ENCODE measurements at places on chromosomes 1 and 21.

DNA sequence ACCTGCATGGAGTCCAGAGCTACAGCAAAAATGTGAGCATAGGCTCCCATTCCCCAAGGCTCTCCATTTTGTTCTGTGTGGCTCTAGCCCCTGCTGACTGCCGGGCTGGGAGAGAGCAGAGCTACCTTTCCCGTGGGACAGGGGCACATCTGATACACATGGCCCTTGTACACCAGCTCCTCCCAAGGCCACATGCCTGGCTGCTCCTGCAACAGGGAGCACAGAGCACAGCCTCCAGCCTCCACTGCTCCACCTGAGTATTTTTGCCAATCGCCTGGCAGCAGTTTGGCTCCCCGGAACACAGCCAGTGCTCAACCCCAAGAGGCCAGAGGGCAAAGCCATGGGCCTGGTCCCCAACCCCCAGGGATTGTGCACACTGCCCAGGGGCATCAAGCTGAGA lies 146.5 kb downstream of the CHD1L start:
- no peak for DNase-seq

DNA sequence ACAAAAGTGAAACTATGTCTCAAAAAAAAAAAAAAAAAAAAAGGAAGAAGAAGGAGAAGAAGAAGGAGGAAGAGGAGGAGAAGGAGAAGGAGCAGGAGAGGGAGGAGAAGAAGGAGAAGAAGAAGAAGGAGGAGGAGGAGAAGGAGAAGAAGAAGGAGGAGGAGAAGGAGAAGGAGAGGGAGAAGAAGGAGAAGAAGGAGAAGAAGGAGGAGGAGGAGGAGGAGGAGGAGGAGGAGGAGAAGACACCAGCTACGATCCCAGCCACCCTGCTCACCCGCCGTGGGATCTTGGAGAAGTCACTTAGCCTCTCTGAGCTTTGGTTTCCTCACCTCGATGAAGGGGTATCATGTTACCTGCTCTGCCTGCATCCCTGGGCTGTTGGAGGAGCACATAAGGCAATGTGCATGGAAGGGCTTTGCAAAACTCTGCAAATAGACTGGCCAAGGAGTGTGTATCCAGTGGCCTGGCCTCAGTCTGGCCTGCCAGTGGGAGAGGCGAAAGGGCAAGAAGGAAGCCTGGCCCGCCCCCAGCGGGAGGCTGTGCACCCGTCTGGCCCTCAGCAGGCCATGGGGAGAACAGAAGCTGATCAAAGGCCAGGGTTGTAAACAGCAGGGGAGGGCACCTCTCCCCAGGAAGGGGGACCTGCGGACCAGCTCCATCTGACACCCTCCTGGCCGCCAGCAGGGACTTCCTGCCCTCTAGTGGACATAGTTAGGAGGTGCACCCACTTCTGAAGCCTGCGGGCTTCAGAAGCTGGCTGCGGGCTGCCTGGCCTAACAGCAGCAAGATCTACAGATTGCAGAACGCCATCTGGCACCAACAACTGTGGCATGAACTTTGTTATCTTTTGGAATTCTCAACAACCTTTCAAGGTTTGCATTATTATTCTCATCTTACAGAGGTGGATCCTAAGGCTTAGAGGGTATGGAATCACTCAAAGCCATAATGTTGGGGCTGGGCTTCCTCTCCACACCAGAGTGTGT lies 19.2 kb upstream of the CDK18 start:
- DNase-seq = peak; percentile 41

DNA sequence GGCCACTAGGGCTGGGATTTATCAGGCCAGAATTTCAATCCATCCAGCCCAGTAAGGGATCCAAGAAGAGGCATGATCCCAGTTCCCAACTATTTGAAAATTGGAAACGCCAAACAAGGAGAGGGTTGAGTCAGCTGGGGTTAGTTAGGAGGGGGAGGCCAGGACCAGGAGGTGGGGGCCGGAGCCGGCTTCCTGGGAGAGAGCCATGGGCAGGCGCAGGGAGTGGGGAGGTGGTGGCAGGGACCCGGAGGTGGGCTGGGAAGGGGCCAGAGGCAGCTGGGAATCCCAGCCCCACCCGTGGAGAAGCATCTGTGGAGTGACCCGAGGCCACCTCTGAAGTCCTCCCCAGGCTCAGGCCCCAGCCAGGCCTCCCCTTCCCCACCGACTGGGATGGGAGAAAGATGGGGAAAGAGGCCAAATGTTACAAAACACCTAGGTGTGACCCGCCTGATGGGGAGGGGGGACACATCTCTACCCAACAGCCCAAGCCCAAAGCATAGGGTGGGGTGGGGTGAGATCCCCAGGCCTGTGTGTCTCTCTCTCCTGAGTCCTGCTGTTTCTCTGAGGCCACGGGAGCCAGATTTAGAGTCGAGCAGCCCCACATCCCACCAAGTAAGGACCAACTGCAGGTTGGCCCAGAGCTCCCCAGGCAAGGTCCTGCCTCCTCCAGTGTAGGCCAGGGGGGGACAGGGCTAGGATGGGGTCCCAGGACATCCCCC lies 10.1 kb downstream of the HSPG2 start:
- DNase-seq = no peak

DNA sequence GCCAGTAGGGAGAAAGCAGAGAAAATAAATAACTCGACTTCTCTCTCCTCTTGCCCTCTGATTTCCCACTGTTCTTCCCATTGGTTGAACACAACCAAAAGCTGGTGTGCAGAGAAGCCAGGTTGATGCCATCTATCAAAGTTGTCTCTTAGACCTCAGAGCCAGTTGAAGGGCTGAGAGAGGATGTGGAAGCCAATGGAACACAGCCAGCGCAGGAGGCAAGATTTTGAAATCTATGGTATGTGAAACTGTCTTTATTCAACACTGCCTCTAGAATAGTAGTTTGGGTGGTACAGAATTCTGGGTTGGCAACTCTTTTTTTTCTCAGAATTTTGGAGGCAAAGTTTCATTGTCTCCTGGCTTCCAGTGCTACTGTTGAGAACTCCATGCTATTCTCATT lies 11.3 kb upstream of the SMAP2 start:
- no peak for DNase-seq

DNA sequence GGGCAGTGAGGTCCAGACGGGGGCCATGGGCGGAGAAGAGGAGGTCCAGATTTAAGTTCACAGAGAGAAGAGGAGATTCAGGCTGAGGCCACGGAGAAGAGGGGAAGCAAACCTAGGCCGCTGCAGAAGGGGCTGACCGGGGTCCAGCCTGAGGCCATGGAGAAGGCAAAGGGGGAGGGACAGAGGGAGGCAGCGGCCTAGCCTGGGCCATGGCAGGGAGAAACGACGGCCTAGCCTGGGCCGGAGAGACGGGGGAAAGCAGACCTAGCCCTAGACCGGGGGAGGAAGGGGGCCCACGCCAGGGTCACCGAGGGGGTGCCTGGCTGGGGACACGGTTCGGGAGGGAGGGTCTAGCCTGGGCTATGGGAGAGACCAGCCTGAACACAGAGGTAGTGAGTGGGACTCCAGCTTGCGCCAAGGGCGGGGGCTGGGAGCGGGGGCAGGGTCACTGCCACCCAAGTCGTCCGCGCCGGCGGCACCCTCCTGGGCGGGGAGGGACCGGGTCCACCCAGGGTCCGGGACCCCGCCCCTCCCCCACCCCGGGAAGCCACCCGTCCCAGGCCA lies 459 bp downstream of the CAPZB start:
- no peak for DNase-seq

DNA sequence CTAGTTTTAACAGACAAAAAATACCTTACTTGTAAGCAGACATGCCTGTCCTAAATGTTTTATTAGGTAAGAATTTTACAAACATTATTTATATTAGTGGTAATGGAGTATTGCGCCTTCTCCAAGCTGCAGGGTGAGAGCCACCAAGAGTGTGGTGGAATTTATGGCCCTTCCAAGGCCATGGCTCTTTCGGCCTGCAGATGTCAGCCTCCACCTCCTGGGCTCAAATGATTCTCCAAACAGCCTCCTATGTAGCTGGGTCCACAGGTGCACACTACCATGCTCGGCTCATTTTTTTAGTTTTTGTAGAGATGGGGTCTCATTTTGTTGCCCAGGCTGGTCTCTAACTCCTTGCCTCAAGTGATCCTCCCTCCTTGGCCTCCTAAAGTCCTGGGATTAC lies 56.3 kb downstream of the ITGB3BP start:
- no peak for DNase-seq

GRCh38 chr1:203744075-203744972 lies 20.7 kb upstream of the LAX1 start:
- DNase-seq = peak; percentile 75

DNA sequence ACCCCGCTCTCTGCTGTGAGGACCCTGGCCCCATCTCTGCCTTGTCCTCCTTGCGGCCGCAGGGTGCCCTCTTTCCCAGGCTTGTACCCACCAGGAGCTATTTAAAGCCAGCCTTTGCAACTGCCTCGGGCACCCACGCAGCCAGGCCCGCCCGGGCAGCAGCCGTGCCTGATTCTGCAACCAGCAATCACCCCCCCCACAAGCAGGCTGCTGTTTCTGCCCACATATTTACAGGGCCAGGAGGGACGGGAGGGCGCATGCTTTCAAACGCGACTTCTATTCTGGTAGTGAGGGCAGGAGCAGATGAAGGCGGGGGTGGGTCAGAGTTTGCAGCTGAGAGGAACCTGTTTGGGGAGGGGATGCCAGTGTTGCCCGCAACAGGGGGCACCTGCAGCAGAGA lies 13.6 kb downstream of the GABRD start:
- no peak for DNase-seq

DNA sequence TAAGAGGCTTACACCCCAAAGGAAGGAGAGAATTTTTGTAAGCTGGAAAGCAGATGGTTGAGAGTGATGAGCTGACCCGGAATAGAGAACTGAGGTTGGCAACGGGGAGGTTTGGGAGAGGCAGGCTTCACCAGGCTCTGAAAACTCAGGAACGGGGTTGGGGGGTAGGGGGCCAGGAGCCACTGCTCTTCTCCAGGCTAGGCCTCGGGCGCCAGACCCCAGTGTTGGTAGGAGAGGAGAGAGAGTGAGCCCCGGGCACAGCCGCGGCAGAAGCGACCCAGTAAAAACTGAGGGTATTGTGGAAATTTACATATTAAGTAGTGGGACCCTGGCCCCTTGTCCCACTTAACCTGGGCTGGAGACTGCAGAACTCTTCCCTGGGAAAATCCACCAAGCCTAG lies 45.7 kb downstream of the GPR161 start:
- no peak for DNase-seq

GRCh38 chr1:15771836-15772515 lies 13.4 kb downstream of the FBLIM1 start:
- DNase-seq = no peak

GRCh38 chr21:24470852-24471251 lies 1136.4 kb downstream of the MRPL39 start:
- DNase-seq = no peak

DNA sequence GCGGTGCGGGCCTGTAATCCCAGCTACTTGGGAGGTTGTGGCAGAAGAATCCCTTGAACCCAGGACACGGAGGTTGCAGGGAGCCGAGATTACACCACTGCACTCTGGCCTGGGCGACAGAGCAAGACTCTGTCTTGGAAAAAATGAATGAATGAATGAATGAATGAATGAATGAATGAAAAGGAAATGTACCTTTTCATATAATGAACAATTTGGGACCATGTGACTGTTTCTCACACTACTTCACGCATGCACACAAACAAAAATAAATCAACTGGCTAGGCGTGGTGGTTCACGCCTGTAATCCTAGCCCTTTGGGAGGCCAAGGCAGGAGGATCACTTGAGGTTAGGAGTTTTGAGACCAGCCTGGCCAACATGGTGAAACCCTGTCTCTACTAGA lies 24.3 kb downstream of the USP48 start:
- no peak for DNase-seq

GRCh38 chr1:228853191-228853590 lies 117.9 kb downstream of the RHOU start:
- DNase-seq = no peak

GRCh38 chr1:99975529-99975928 lies 5.7 kb downstream of the SLC35A3 start:
- no peak for DNase-seq

GRCh38 chr1:226441629-226442028 lies 33.7 kb upstream of the PARP1 start:
- no peak for DNase-seq

GRCh38 chr1:23743287-23744152 lies at the start of gene ELOA:
Gene ELOA (plus strand): TSS chr1:23743471. CDS start chr1:23743504, 33 bp downstream.
- DNase-seq = peak; percentile 31

- no peak for DNase-seq
Measured at GRCh38 chr21:34790834-34791233, 122.0 kb downstream of the CLIC6 start.

DNA sequence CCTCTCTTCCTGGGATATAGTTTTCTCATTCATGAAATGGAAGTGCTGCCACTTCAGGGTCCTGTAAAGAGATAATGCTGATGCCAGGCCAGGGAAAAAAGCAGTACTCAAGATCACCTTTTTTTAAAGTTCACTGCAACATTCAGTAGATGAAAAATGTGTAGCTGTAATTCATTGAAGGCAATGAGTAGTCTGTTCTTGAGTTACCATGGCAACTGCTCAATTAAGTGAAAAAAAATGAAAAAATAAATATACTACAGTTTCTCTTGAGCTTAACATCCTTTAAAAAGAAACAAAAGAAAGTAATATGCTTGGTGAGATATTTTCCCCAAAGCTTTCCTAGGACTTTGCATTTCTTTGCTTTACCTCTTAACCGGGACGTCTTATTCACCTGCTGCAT lies 183.3 kb downstream of the AK5 start:
- no peak for DNase-seq

DNA sequence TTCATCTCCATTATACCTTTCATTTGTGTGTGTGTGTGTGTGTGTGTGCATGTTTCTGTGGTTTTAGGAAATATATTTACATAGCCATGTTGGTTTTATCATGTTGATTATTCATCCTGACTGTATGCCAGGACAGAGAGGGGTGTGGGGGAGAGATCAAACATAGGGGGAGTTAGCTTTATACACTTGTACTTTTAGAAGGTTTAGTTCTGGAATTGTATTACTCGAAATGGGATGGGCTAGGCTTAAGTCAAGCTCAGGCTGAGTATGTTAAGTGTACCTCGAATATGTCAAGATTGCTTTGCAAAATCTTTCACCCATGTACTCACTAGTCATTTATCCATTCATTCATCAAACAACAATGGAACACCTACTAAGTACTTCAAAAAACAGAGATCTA lies 123.3 kb downstream of the HMCN1 start:
- DNase-seq = no peak

- no peak for DNase-seq
Measured at GRCh38 chr1:177440821-177441220, 270.1 kb downstream of the BRINP2 start.

DNA sequence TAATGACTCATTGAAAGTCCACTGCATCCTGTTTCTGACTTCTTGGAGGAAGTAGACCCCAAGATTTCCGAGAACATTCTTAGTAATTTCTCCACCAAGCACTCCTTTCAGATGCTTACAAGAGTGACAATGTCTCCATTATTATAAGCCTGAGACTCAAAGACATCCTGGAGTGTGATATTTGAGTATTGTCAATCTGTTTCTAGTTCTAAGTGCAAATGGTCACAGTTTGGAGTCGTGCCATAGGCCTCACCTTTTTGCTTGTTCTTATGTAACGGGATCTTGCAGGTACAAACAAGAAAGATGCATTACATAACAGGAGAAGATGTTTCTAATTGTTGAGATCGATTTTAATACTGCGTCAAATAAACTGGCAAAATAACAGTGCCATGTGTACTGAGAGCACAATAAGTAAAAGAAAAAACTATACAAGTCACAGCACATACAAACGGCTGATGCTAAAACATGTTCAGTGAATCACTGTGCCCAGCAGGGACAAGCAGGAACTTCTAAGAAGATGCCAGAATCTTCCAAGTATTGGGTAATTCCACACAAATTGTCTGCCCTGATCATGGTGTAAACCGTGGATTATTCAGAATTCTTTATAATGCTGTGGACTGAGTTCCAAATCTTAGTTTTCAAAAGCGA lies 54.1 kb downstream of the CD2 start:
- DNase-seq = no peak
